ENCODE measurements at places on chromosomes 3 and 15. TPM values are rescaled to one million over a fixed set of nuclear protein-coding genes. Genes with fewer than 3 reads are reported as not detected.
A peak's percentile ranks its signal among the peaks of the same experiment; 100 is the strongest.

DNA sequence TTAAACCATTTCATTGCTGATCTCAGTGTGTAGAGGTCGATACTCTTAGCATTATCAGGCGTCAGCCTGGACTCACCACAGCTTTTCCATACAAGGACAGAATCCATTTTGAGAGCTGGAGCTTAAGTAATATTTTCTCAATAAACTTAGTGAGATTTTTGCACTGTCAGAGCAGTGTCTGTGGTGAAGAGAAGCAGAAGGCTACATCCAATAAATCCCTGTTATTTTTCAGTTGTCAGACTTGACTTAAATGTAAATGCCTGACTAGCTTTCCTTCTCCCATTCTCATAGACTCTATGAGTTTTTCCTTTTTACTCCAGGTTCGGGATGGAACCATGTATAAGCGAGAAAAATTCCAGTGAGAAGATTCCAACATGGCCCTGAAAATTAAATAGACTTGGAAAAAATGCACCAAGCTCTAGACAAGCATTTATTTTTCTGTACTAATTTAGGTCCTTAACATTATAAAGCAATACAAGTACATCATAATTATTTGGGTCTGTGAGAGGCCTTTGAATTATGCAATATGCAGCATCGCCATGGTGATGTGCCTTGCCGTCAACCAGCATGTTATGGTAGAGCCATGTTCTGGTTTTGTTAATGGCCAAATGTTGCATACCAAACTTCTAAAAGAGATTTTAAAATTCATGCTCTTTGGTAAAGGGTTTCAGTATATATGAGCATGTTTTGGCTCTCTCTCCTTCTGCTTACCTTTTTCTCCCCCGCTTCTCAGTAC, 62.0 kb downstream of the RARB start:
- no peak for DNase-seq

GUCA1C gene
- total RNA-seq: not detected

DNA sequence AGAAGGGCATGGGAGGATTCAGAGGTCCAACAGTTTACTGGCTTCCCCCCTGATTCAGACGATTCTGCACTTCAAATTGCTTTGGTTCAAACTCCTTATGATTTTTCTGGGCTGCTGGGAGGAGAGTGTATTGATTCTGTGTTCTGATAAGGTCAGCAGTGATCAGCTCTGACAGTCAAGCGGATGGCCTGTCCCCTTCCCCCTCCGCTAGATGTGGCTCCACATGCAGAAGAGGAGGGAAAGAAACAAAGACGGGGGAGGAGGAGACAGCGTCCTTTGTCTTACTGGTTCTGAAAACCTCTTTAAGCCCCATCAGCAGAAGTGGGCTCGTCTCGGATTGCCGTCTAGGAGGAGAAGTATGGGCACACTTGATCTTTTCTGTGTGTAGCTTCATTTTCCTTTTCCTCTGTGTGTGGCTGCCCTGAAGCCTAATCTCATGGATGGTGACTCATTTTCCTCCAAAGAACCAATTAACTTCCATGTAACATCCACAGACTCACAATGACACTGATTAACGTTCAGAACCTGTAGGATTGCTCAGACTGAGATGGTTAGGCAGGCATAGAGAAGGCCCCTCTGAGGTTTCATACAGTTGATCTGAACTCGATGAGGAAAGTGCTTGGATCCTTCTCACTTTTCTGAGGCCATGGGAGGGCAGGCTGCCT, 162.4 kb upstream of the PPP2R3A start:
- no peak for DNase-seq

- no peak for DNase-seq
Observed at GRCh38 chr15:92495446-92495845, 101.8 kb downstream of the ST8SIA2 start.

NR1I2 gene
- total RNA-seq: 0.40 TPM

GRCh38 chr3:180252683-180253082, 215.9 kb upstream of the PEX5L start:
- no peak for DNase-seq

DUOXA2 gene
- not detected for total RNA-seq

LRRIQ4 gene
- total RNA-seq: 0.12 TPM

CPLX3 gene
- total RNA-seq: 0.11 TPM

GRCh38 chr3:141272906-141273662, 41.5 kb downstream of the PXYLP1 start:
- no peak for DNase-seq

P2RY13 gene
- total RNA-seq: not detected

- DNase-seq: no peak
Observed at GRCh38 chr3:171093462-171093861, 66.9 kb upstream of the SLC2A2 start.

GRCh38 chr15:65081758-65082157, 5.2 kb downstream of the KBTBD13 start:
- DNase-seq: peak; percentile 57

CFAP92 gene
- 0.64 TPM for total RNA-seq

DNA sequence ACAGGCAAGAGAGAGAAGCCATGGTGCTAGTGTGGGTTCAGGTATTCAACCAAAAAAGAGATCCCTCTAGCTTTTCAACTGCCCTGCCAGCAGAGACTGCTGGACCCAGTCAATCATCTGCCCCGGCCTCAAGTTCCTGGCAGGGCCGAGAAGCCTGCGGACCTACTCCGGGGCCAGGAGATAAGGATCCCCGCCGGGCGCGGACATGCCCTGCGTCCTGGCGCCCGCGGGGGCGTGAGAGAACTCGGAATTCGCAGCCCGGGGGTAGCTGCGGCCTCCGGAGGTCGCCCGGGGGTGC, 821 bp upstream of the MAGI1 start:
- DNase-seq: no peak

GRCh38 chr3:34377961-34378360, 579.5 kb downstream of the PDCD6IP start:
- DNase-seq: no peak

ST3GAL6 gene
- not detected for total RNA-seq

Measured in activated CD4-positive, alpha-beta T cell treated with anti-CD3 and anti-CD28 coated beads for 36 hours (primary cell).